ENCODE measurements at places on chromosomes 16 and 17.

- DNase-seq = no peak
Measured at GRCh38 chr16:28093385-28093725, 29.8 kb upstream of the GSG1L start.

DNA sequence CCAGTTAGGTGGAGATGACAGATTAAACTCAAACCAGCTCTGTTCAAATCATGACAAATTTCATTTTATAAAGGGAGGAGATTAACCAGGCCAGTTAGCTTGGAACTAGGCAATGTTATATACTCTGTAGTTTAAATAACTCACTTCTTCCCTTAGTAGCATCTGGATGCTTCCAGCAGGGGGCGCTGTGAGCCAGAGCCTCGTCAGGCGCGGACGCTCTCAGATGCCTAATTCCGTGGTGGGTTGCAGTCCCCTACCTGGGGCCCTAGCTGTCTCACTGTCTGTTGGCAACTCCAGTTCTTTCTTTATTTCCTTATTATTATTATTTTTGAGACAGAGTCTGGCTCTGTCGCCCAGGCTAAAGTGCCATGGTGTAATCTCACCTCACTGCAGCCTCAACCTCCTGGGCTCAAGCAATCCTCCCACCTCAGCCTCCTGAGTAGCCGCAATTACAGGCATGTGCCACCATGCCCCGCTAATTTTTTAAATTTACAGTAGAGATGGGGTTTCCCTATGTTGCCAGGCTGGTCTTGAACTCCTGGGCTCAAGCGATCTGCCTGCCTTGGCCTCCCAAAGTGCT is 17.3 kb upstream of the WFDC1 start:
- peak; percentile 82 for DNase-seq

DNA sequence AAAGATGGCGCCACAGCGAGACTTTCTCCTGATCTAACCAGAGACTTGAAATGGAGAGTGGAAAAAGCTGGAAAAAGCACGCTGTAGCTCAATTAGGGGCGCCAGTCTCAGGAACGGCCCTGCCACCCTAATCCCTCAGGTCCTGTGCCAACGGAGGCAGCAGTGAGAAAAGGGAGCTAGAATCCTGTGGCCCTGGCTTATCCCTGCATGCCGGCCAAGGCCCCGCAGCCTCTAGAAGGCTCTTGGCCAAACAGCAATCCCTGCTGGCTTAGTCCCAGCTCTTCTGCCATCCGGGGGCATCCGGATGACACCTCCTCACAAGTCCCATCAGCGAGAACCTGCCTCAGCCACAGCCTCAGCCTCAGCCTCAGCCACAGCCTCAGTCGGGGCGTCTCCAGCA is 69.8 kb downstream of the MRM3 start:
- no peak for DNase-seq

GRCh38 chr17:80531400-80531799 is 13.2 kb upstream of the RPTOR start:
- DNase-seq = no peak

DNA sequence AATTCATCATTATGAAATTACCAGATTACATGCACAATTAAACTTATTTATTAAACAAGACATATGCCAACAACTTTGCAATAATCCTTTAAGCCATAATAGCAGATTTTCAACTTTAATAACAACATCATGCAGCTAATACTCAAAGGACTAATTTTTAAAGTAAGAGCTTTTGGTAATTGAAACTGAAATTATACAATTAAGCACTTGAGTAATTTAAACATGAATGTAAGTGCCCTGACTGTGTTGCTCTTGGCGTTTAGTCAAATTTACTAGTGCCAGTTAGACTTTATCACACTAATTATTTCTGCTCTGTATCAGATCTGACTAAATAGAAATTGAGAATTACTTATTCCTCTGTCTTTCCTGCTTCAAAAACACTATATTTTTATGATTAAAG is 46.8 kb upstream of the PSMD7 start:
- DNase-seq = no peak

DNA sequence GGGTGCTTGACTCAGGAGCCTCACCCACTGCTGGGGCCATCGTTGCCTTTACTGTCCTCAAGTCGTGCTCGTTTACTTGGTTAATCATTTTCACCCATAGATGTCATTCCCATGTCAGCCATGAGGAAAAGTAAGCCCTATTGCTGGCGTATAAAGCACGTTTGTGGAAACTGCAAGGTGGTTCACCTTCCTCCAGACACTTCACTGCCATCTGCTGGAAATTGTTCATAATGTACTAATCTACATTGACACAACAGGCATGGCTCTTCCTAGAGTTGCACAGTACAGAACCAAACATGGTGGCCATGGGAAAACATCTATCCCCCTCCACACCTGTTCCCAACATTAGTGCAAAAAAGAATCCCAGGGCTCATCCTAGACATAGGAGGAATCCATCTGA is 116.6 kb downstream of the ZNF18 start:
- DNase-seq = peak; percentile 37

DNA sequence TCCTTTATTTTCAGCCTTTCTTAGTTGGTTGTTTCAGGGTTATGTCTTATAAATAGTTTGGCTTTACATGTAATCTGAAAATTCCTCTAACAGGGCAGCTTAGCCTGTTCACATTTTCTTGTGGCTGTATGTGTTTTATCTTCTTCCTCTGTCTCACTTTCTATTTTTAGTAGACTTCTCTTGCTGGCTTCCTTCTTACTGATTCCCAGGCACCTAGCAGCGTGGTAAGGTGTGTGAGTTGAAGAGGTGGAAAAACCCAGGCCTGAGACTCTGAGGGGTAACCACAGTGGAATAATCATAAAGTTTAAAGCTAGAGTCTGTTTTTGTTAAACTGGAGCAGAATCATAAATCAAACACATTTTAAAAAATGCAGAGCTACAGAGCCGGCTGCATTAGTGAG is 190.9 kb downstream of the LGALS9B start:
- DNase-seq = no peak

GRCh38 chr17:27506348-27507218 is 50.3 kb downstream of the KSR1 start:
- no peak for DNase-seq

GRCh38 chr17:29565643-29566472 is 979 bp downstream of the ABHD15 start:
- peak; percentile 67 for DNase-seq

GRCh38 chr17:80843741-80844156 is 147.9 kb upstream of the CHMP6 start:
- no peak for DNase-seq

GRCh38 chr16:30992931-30993816 is 8.2 kb downstream of the HSD3B7 start:
- DNase-seq = peak; percentile 82

- peak; percentile 74 for DNase-seq
Measured at GRCh38 chr17:51118330-51119195, 2.1 kb downstream of the SPAG9 start.

DNA sequence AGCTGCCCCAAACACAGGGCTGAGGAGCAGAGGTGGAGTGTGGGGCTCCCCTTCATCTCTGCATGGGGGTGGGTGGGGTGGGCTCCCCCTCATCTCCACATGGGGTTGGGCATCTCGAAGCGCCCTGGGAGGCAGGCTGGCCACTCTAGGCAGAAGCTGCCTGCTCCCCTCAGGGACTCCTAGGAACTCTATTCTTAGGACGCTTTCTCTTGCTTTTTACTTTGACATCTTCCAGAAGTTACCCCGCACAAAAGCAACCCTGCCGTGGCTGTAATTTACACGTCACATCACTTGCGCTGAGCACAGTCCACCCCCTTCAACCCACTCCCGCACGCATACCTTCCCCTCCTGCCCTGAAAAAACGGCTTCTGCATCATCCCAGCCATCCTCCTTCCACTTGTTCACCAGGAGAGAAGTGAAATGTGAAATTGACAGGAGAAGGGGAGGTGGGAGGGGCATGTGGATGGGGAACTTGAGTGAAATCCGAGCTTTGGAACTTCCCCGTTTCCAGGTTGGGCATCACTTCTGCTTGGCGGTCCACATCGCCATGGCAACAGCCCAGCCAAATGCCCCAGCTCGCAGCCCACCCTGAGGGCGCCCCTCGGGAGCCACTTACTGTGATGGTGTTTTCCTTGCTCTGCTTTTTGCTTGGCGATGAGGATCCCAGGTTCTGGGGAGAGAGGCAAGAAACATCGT is 53.7 kb upstream of the RCVRN start:
- DNase-seq = no peak

- DNase-seq = no peak
Measured at GRCh38 chr16:2015117-2015946, 4.3 kb upstream of the NPW start.

GRCh38 chr16:47949714-47950113 is 206.1 kb downstream of the ABCC12 start:
- DNase-seq = no peak

GRCh38 chr17:10172241-10172741 is 26.1 kb downstream of the GAS7 start:
- DNase-seq = peak; percentile 53

DNA sequence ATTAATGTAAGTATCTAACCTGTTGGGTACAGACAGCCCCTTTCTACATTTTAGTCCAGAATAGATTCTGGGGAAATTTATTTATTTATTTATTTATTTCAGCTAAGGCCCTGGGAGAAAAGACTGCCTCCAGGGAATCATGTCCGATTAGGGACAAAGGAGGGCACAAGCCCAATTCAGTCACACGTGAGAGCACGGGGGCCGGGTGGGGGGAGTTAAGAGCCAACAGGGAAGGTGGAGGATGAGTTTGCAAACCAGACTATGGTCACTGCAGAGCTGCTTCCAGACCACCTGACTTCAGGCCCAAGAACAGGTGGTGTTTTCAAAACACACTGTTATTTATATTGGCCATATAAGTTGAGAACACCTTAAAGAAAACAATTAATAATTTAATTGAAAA is 1.6 kb upstream of the ZFHX3 start:
- no peak for DNase-seq

DNA sequence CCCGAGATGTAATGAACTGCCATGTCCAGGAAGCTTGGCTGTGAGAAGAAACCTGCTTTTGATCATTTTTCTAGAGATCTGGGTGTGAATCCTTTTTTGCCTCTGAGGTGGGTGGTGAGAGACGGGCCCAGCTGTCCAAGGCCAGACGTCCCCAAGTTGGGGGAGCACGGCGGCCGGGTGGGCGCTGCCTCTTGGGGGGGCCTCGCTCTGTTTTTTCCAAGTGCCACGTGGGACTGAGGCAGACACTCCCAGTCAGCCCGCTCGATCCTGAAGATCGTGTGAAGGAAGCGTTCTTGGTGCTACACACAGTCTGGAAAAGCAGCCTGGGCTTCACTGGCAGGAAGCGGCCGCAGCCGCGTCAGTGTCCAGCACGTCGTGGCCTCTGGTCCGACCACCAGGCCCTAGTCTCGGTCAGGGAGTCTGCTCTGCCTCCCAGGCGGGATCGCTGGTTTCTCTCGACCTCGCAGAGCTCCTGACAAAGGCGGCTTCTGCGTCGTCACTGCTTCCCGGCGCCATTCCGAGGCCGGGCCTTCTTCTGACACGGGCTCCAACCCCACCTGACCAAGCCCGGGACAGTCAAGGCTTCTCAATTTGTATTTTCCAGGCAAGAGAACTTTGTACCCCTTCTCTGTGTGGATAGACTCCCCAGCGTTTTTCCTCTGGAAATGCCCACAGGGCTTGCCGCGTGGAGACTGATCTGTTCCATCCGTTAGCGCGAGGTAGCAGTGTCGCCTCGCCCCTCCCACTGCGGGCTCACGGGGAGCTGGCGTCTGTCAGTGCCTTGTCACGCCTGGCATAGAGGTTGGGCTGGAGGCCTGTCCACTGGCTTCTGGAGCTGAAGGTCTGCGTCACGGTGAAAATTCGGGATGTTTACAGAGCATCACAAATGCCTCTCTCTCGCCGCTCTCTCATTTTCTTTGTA is 12.4 kb downstream of the PRSS27 start:
- no peak for DNase-seq

All from hematopoietic multipotent progenitor cell treated with erythropoietin and hydrocortisone succinate and interleukin-3 and kit ligand, for 6 days (in vitro differentiated cells).